ENCODE measurements at places on chromosomes 6 and 20.

- H3K27me3 ChIP-seq = no peaks in the 10 kb centered on the region
- no peak overlapping the region for H3K27ac ChIP-seq
- H3K4me1 ChIP-seq = no peaks in the 10 kb centered on the region
- no peak overlapping the region for H3K4me3 ChIP-seq
Observed at GRCh38 chr6:123570813-123571684, 65.7 kb downstream of the TRDN start.

DNA sequence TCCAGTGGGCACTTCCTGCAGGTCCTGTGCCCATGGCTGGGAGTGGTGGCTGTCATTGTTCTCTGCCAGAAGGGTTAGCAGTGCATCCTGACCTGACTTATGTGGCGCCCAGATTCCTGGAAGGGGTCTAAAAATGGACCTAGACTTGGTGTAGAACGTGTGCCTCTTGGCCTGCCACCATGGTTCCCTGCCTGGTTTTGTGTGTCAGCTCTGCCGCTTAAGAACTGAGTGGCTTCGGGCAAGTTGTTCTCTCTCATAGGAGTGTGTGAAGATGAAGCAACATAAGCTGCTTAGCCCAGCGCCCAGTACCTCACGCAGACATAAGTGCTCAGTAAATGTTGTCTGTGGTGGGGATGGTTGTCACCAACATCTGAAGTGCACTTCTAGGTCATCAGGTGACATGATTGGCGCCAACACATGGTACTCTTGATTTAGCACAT lies 52.1 kb downstream of the PTPN1 start:
- peaks cover 86% of the 10 kb centered on the region for H3K4me1 ChIP-seq
- DNase-seq = no peak
- no peaks in the 10 kb centered on the region for H3K27me3 ChIP-seq
- no peak overlapping the region for H3K4me3 ChIP-seq
- H3K27ac ChIP-seq = peak overlapping the region; percentile 98

GRCh38 chr6:4801491-4802110 lies 25.4 kb downstream of the CDYL start:
- peak overlapping the region; percentile 33 for H3K4me3 ChIP-seq
- no peaks in the 10 kb centered on the region for H3K27me3 ChIP-seq
- peaks cover 86% of the 10 kb centered on the region for H3K4me1 ChIP-seq
- H3K36me3 ChIP-seq = peaks cover 8% of the 10 kb centered on the region
- H3K27ac ChIP-seq = peak overlapping the region; percentile 40
- DNase-seq = peak; percentile 17

DNA sequence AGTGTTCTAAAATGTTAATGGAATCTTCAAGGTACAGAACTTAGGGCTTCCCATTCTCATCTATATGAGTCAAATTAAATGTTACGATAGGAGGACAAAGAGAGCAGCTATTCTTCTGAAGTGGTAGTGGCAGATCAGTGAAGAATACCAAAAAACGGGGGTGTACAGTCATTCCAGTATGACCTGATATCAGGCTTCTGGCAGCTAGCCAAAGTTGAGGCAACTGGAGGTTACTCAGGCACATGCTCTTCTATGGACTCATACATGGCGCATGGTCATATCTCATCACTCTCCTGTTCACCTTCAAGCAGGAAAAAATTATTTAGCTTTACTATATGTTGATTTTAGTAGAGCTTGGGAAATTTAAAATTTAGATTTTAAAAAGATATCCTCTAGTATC lies 1608.8 kb downstream of the GRIK2 start:
- DNase-seq = no peak
- H3K4me3 ChIP-seq = no peak overlapping the region
- H3K27ac ChIP-seq = no peak overlapping the region
- H3K36me3 ChIP-seq = no peaks in the 10 kb centered on the region
- H3K4me1 ChIP-seq = no peaks in the 10 kb centered on the region

GRCh38 chr6:105522626-105523322 lies 119.9 kb upstream of the PREP start:
- H3K36me3 ChIP-seq = no peaks in the 10 kb centered on the region
- no peak overlapping the region for H3K4me3 ChIP-seq
- no peaks in the 10 kb centered on the region for H3K4me1 ChIP-seq
- H3K27ac ChIP-seq = no peak overlapping the region

DNA sequence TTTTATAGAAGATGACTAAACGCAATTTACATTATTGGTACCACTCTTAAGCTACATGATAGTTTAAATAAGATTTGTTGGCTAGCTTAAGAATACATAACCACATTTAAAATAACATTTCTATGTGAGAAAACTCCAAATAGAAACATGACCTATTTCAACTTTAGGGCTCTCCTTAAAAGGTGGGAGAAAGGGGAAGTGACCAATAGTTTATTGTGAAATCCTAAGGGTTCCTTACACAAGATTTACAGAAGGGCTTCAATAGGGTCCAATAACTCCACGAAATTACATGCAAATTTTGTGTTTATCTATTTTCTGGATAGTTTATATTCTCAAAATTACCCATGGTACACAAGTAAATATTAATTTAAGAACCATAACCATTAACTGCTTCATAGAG lies 91.6 kb upstream of the DST start:
- DNase-seq = no peak
- H3K4me3 ChIP-seq = no peak overlapping the region
- H3K27ac ChIP-seq = no peak overlapping the region

DNA sequence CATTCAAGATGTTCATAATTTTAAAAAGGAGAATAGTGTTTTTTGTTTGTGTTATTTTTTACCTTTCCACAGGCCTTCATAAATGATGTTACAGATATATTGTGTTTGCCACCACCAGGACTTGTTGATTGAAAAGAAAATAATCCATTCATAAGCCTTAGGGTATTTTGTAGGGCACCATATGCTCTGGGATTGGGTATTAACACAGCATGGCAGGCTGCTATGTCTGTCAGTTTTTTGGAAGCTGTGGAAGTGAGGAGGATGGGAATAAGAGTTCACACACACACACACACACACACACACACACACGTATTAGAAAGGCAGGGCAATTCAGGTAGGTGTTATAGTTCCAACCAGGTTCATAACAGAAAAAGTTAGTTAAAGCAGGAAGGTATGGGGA lies 237.9 kb downstream of the HDGFL1 start:
- H3K4me3 ChIP-seq = no peak overlapping the region
- no peaks in the 10 kb centered on the region for H3K4me1 ChIP-seq
- no peaks in the 10 kb centered on the region for H3K27me3 ChIP-seq
- DNase-seq = no peak
- no peak overlapping the region for H3K27ac ChIP-seq

GRCh38 chr6:168166627-168167026 lies 87.6 kb upstream of the FRMD1 start:
- H3K27ac ChIP-seq = no peak overlapping the region
- no peaks in the 10 kb centered on the region for H3K27me3 ChIP-seq
- peaks cover 2% of the 10 kb centered on the region for H3K36me3 ChIP-seq
- no peak for DNase-seq
- H3K4me3 ChIP-seq = no peak overlapping the region
- H3K4me1 ChIP-seq = no peaks in the 10 kb centered on the region

DNA sequence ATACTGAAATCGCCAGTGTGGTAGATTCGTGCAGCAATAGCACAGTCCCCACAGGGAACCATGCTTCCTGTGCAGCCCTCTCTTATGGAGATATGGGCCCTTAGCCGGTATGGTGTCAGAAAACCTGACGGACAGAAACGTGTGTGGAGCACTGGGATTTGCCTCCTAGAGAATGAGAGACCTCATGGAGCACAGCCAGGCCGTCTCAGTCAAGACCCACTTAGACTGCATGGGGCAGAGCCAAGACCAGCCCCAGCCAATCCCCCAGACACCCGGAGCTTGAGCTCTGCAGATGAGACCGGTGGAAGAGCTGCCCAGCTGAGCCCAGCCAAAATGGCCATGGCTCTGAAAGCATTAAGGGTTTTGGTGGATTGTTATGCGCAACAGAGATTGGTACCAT lies 163.7 kb downstream of the DLL1 start:
- peaks cover 3% of the 10 kb centered on the region for H3K4me1 ChIP-seq
- no peaks in the 10 kb centered on the region for H3K27me3 ChIP-seq
- H3K27ac ChIP-seq = no peak overlapping the region
- DNase-seq = no peak

DNA sequence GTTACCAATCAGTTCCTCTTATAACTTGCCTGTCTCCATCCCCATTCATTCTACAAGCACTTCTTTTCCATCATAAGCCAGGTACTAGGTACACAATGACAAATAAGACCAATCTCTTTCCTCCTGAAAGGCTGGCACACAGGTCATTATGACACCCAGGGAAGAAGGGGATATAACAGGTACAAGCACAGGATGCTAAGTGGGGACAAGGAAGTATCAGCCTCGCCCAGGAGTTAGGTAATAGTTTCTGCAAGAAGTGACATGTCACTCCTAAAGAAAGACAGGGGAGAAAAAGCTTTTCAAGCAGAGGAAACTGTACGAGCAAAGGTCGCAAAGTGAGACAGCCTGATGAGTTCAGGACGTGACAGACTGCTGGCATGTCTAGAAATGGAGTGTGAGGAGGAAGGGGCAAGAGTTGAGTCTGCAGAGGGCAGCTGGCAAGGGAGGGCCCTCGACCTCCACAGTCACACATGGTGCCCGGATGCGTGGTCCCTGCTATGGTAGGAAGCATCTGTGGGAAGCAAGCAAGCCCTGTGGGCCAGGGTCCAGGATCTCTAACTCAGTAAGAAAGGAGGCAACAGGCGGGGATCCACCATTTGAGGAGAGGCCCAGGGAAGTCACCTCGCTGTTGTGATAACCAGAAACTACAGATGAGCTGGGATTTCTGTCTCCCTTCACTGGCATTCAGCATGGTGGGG lies 40.4 kb downstream of the GPLD1 start:
- no peak overlapping the region for H3K4me3 ChIP-seq
- no peaks in the 10 kb centered on the region for H3K4me1 ChIP-seq
- no peak overlapping the region for H3K27ac ChIP-seq
- H3K27me3 ChIP-seq = no peaks in the 10 kb centered on the region
- no peak for DNase-seq

GRCh38 chr6:166446146-166446545 lies 63.4 kb upstream of the MPC1 start:
- H3K27ac ChIP-seq = no peak overlapping the region
- H3K36me3 ChIP-seq = peaks cover 2% of the 10 kb centered on the region
- no peak for DNase-seq
- no peak overlapping the region for H3K4me3 ChIP-seq
- H3K4me1 ChIP-seq = no peaks in the 10 kb centered on the region
- H3K27me3 ChIP-seq = no peaks in the 10 kb centered on the region

DNA sequence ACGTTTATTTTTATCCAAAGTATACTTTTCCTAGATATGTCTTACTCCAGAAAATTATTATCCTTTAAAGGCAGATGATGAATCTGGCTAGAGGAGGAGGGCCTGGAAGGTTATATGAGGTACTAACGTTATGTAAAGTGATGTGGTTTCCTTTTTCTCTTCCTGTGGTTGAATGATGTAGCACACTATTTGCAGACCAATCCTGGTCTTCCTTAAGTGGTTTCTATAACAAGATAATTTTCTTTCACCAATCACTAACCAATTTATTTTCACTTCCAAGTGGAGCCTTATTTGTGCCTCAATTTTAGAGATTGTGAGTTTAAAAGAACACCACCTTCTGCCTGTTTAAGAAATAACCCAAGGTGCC lies 154.6 kb upstream of the SOX4 start:
- H3K36me3 ChIP-seq = no peaks in the 10 kb centered on the region
- H3K27ac ChIP-seq = peak overlapping the region; percentile 81
- H3K27me3 ChIP-seq = peaks cover 7% of the 10 kb centered on the region
- peaks cover 32% of the 10 kb centered on the region for H3K4me1 ChIP-seq
- no peak for DNase-seq
- H3K4me3 ChIP-seq = no peak overlapping the region

DNA sequence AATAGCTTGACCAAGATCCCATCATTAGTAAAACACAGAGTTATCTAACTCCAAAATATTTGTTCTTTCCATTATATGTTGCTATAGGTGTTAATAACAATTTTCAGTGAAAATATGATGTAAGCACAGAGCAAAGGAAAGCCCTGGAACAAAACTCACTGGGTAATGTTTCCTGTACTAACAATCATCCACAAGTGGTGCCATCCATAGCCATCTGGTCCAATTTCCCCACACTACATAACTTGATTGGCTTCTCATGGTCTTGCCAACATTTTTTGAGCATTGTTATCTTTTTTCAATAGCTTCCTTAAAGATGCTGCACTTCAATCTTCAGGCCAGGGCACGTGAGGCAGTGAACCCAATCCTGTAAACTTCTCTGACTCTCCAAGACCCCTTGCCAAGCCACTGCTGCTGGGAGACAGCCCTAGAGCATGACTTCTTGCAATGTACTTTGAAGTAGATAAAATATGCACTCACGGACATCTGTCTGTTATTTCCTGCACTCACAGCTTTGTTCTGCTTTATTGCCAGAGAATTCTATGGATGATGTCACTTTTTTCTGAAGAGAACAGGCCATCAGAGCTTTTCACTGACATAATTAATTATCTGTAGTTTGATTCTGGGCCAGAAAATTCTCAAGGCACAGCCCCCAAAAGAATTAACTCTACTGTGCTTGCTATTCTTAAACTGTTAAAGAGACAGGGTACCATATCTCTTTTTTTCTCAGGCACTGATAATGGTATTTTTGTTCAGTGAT lies 97.5 kb upstream of the TMEM30A start:
- H3K27ac ChIP-seq = no peak overlapping the region
- H3K4me1 ChIP-seq = no peaks in the 10 kb centered on the region
- no peak for DNase-seq
- H3K27me3 ChIP-seq = peaks cover 7% of the 10 kb centered on the region

DNA sequence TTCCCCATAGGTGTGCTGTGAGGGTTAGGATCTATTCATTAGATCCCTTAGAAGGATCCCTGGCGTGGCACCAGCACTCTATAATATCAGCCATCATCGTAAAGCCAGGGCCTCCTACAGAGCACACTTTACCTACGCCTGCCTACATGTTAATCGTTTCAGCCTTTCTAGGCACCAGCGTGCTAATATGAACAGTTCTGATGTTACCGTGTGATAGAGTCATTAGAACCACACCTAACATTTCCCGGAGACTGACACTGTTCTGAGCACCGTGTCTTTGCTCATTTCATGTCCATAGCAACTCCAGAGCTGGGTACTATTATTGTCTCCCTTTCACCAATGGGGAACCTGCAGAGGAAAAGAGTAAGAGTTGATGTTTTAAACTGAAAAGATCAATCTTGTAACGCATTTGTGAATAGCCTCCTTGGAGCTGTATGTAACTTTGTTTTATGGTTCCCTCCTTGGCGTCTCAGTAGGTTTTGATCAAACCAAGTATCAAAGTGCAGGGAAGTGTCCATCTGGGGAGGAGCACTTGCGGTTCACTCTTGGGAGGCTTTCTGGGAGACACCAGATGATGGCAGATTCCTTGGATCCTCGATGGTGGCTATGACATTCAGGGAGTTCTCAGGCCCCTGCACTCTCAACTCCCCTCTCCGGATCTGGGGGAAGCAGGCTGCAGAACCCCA lies 73.8 kb upstream of the KCNG1 start:
- peaks cover 18% of the 10 kb centered on the region for H3K4me1 ChIP-seq
- no peak for DNase-seq
- no peaks in the 10 kb centered on the region for H3K36me3 ChIP-seq
- no peak overlapping the region for H3K4me3 ChIP-seq

GRCh38 chr6:146961831-146962230 lies 242.4 kb upstream of the STXBP5 start:
- no peaks in the 10 kb centered on the region for H3K4me1 ChIP-seq
- no peaks in the 10 kb centered on the region for H3K27me3 ChIP-seq

- no peak overlapping the region for H3K27ac ChIP-seq
- H3K27me3 ChIP-seq = no peaks in the 10 kb centered on the region
Observed at GRCh38 chr6:157145656-157146285, 177.5 kb downstream of the TMEM242 start.

- no peak overlapping the region for H3K4me3 ChIP-seq
- H3K4me1 ChIP-seq = no peaks in the 10 kb centered on the region
- no peaks in the 10 kb centered on the region for H3K36me3 ChIP-seq
- no peak for DNase-seq
- H3K27ac ChIP-seq = no peak overlapping the region
Observed at GRCh38 chr6:153956808-153957207, 82.2 kb upstream of the OPRM1 start.

All from activated naive CD8-positive, alpha-beta T cell treated with anti-CD3 and anti-CD28 coated beads, Interleukin-2, amount 50 U/mL, for 24 hours (primary cell).